ENCODE measurements at places on chromosomes 12 and 14.

DNA sequence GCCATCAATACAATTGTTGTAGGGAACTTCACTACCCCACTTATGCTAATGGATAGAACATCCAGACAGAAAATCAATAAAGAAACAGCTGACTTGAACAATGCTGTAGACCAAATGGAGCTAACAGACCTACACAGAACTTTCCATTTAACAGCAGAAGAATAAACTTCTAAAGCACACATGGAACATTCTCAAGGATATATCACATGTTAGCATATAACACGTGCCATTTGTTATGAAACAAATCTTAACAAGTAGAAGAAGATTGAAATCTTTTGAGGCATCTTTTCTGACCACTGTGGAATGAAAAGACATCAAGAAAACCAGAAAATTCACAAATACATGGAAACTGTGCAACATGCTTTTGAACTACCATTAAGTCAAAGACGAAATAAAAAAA is 62.5 kb upstream of the RNU6-8 start:
- DNase-seq: no peak

DNA sequence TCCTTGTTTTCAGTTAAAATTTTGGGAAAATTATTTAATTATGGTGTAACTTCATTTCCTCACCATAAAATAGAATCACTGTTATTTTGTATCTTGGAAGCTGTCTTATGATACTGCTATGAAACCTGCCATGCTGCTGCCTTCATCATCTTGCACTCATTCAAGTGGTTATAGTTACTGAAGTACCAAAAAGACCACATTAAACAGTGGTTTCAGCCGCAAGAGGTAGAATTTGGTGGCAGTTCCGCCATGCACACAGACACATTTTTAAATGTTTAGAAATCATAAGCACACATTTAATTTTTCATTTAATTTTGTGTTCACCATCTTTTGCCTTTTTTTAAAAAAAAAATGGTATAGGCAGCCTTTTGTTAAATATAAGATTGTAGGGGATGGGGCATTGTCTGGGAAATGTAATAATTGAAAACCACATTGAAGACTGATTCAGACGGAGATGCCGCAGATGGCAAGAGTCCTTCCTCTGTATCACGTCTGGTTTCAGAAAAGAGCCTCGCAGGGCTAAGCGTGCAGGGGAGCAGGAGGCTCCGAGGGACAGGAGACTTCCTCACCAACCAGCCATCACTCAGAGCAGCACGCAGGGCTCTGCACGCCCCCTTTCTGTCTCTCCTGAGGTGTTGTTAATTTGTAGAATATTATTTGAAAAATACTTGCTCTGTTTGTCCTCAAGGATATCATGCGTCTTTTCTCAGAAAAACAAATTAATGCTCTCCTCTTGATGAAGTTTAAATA is 115.2 kb upstream of the PELI2 start:
- no peak for DNase-seq

GRCh38 chr12:61254225-61254624 is 1006.0 kb upstream of the USP15 start:
- DNase-seq: no peak

DNA sequence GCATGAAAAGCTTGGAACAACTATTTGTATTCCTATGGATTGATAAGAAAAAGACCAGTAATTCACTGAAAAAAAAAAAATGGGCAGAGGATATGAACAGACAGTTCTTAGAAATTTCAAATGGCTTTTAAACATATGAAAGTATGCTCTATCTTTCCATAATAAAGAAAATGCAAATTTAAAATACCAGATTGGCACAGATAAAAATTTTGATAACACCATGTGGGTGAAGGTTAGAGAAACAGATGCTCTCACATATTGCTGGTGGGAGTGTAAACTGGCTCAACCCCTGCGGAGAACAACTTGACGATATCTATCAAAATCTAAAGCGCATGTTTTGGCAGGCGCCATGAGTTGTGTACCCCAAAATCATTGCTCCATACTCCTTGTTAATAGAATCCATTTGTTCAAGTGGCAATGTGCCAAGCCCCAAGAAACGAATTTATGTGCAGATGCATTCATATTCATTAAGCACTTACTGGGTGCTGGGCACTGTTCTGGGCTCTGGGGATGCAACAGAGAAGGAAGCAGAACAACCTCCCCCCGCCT is 29.5 kb upstream of the TMPO start:
- DNase-seq: no peak

- no peak for DNase-seq
Observed at GRCh38 chr12:80235944-80236343, 136.6 kb downstream of the OTOGL start.

DNA sequence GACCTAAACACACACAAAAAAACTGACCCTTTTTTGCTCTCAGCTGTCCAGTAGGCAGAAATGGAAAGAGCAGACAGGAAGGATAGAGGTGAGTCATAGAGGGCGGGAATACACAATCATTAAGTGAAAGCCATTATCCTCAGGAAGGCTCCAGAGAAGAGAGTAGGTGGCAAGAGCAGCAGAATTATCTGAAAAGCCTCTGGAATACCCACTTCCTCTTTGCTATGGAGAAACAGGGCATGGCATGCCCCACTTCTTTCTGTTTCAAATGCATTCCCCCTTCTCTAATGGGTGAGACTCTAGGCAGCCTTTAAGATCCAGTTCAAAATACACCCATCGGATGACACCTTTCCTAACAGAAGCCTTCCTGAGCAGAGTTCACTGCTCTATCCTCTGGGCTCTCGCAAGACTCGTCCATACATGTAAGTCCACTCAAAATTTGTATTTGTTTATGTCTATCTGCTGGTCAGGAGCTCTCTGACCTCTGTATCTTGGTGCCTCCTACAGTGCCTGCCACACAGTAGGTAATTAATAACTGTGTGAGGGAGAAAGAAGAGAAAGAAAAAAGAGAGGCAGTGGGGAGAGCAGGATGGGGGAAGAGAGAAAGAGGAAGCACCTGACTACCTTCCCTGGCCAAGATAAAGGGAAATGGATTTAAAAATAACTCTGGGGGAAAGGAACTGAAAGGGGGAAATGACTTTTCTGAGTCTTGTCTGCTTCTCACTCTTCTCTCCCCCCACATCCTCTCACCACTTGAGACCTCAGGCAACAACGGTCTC is 8.5 kb downstream of the KLHL33 start:
- no peak for DNase-seq

DNA sequence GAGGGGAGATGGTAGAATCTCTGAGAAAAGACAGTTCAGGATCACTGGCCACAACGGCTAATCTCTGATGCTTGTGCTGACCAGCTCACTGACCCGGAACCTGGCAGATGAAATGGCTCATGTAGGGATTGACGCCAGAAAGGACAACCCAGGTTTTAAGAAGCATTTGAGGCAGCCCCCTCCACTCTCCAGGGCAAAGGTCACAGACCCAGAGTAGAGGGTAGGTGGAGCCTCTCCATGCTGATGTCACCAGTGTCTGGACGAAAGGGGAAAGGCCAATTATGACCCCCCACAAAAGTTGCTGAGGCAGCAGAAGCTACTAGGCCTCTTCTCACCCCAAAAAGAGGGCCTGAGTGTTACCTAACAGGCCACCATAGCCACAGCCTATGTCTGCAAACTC is 1.2 kb downstream of the METTL1 start:
- DNase-seq: no peak

- DNase-seq: no peak
Observed at GRCh38 chr14:67191768-67192290, 2.6 kb downstream of the GARIN2 start.

- DNase-seq: no peak
Observed at GRCh38 chr12:77060883-77061240, 4.5 kb downstream of the E2F7 start.

DNA sequence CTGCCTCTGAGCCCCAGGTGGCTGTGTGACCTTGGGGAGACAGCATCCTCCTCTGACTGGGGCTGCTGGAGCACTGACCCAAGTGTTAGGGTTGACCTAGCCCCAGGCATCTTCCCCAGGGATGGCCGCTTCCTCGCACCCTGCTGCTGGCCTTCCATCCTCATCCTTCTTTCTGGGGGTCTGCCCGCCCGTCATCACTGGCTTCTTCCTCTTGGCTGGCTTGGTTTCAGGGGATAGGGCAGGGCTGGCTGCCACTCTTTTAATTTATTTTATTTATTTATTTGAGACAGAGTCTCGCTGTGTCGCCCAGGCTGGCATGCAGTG is 3.5 kb downstream of the TEDC1 start:
- DNase-seq: no peak

- no peak for DNase-seq
Observed at GRCh38 chr12:13161172-13161571, 35.4 kb upstream of the EMP1 start.

DNA sequence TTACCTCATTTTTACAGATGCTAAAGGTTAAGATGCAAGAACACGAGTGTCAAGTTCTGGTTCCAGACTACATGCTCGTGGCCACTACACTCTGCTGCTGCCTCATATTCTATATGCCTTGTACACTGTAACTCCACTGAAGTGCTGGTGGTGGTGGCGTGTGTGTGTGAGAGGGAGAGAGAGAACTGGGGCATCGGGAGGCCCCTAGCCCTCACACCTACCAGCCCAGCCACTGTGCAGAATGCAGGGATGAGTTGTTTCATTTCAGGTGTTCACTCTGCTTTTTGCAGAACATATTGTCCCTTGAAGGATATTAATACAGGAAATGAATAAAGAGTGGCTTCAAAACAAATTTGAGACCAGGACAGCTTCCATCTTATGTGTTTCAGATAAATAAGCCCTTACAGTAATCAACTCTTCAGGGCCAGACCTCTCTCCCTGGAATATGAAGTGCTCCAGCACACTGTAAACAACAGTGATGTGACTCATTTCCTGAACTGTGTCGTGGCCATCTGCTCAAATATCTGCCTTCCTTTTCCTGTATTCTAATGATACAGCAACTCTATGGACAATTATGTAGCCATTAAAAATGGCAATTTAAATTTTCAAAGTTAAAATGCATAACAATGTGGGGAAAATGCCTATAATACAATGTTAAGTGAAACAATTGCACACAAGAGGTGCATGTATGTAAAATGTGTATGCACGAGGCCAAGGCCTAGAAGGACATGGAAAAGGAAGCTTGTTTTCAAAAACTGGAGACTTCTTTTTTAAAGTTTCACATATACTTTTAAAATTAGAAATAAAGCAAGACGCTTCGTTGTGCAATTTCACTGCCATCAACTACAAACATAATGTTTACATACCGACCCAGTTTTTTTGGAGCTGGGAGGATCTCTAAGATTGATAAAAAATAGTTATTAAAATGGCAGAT is 215.4 kb downstream of the PELI2 start:
- DNase-seq: no peak

GRCh38 chr14:71753976-71754375 is 178.3 kb upstream of the RGS6 start:
- DNase-seq: no peak

DNA sequence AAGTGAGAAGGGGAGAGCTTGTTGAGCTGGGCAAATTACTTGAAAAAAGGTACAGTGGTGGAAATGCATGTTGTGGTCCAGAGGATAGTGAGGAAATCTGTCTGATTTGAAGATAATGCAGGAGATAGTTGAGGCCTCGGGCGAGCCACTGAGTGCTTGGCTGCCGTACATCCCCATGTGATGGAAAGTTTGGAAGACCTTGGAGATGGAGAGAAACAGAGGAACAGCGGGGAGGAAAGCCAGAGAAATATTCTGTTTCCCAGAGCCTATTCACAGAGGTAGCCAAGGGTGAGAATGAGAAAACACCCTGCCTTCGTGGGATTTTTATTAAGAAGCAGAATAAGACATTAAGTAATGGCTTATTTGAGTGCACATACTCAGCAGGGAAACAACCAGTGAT is 498.2 kb downstream of the BCL11B start:
- DNase-seq: no peak

DNA sequence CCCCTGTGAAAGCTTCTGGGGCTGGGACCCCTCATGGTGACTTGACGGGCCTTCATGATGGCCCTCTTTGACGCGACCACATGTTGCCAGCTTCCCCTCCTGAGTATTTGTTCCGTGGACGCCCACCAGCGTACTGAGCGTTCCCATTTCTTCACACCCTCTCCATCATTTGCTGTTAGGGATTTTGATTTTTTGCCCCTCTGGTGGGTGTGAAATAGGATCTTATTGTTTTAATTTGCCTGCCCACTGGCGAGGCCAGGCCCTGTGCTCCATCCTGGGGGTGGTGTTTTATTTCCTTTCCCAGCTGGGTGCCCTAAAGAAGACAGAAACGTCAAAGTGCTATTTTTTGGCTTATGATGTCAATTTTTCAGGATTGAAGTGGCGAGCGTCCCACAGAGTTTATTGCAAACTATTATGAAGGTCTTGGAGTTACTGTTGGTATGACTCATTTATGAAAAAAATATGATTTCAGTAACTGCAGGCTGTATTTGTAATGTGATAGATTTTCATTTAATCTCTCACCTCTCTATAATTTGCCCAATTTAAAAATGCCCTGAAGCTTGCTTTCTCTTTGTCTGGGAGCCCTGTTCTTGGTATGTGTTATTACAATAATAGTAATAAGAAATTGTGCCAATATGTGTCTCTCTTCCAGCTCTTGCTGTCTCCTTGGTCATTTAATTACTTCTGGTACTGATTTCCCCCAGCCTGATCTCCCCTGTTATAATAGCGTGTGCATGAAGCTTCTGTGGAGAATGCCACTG is 99.6 kb downstream of the SLC25A47 start:
- DNase-seq: no peak

DNA sequence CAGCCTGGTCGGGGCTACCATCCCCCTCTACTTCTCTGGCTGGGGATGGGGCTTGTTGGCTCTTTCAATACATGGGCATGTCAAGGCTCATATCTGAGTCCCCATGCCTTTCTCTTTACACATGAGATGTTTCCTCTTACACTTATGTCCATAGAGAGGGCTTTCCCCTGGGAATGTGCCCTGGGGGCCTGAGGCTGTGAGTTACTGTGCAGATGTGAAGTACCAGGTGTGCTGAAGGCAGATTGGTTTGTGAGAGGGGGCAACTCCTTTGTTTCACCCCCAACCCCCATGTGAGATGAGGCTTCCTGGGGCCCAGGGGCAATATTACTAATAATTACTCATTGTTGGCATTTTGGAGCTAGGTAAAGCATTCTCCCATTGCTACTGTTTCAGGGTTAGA is 32.8 kb downstream of the NRXN3 start:
- no peak for DNase-seq

GRCh38 chr14:80233470-80234089 is 22.3 kb upstream of the DIO2 start:
- no peak for DNase-seq

GRCh38 chr12:132804426-132804861 is 24.2 kb downstream of the GOLGA3 start:
- no peak for DNase-seq

GRCh38 chr14:57323721-57324120 is 55.0 kb downstream of the AP5M1 start:
- no peak for DNase-seq
